ENCODE measurements at places on chromosomes 6 and 20.

DNA sequence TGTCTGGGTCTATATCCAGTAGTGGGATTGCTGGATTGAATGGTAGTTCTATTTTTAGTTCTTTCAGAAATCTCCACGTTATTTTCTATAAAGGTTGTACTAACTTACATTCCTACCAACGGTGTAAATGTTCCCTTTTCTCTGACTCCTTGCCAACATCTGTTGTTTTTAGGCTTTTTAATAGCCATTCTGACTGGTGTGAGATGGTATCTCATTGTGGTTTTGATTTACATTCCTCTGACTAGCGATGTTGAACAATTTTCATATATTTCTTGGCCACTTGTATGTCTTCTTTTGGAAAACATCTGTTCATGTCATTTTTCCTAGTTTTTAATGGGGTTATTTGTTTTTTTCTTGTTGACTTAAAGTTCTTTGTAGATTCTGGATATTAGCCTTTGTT lies 99.3 kb downstream of the BMP2 start:
- peak; percentile 12 for DNase-seq

DNA sequence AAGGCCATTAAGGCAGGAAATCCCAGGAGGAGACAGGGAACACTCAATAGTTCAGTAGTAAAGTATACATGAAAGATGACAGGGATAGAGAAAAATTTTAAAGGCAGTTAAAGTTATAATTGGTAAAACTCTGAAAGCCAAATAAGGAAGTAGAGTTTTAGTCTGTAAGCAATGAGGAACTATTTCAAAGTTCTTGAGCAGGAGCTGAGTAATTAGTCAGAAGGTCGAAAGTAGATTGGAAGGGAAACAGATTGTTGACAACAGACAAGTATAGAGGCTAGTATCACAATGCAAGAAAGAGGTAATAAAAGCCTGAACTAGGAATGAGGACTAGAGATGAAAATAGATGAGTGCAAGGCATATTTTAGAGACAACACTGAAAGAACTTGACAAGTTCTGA lies 150.3 kb downstream of the CDK19 start:
- no peak for DNase-seq

GRCh38 chr20:63702751-63703470 lies 4.9 kb downstream of the ARFRP1 start:
- no peak for DNase-seq

GRCh38 chr6:122651604-122652003 lies 41.4 kb downstream of the PKIB start:
- no peak for DNase-seq
